Tibial nerve (tissue), 4 donors: ENCODE measurements at places on chromosomes 2 and 18. TPM values are rescaled to one million over a fixed set of nuclear protein-coding genes. Genes with fewer than 3 reads are reported as not detected.
A peak's percentile ranks its signal among the peaks of the same experiment; 100 is the strongest.

The NAPG gene
- 20.1 TPM for total RNA-seq

The AQP12A gene
- total RNA-seq: not detected

The SDC1 gene
- total RNA-seq: 2.8 TPM

The KCNS3 gene
- 24.3 TPM for total RNA-seq

The CHRNG gene
- not detected for total RNA-seq

GRCh38 chr18:12443551-12443950, 35.8 kb downstream of the PRELID3A start:
- DNase-seq: no peak
- H3K36me3 ChIP-seq: no peaks in the 10 kb centered on the region
- H3K27me3 ChIP-seq: no peaks in the 10 kb centered on the region
- H3K4me1 ChIP-seq: no peaks in the 10 kb centered on the region
- no peak overlapping the region for H3K27ac ChIP-seq

- H3K36me3 ChIP-seq: no peaks in the 10 kb centered on the region
- H3K27me3 ChIP-seq: no peaks in the 10 kb centered on the region
- peaks cover 52% of the 10 kb centered on the region for H3K4me1 ChIP-seq
- peak overlapping the region; percentile 100 for H3K4me3 ChIP-seq
- peak; percentile 74 for DNase-seq
Observed at GRCh38 chr2:127386764-127387654, 766 bp downstream of the MAP3K2 start.

GRCh38 chr2:127570282-127571250, 35.1 kb downstream of the MYO7B start:
- DNase-seq: no peak
- no peaks in the 10 kb centered on the region for H3K36me3 ChIP-seq
- H3K4me1 ChIP-seq: no peaks in the 10 kb centered on the region
- H3K27ac ChIP-seq: no peak overlapping the region
- H3K27me3 ChIP-seq: no peaks in the 10 kb centered on the region
- no peak overlapping the region for H3K4me3 ChIP-seq

GRCh38 chr2:46297546-46298271, 502 bp downstream of the EPAS1 start:
- no peaks in the 10 kb centered on the region for H3K4me1 ChIP-seq
- H3K27ac ChIP-seq: peak overlapping the region; percentile 92
- peak overlapping the region; percentile 81 for H3K4me3 ChIP-seq
- H3K27me3 ChIP-seq: no peaks in the 10 kb centered on the region
- DNase-seq: no peak
- H3K36me3 ChIP-seq: no peaks in the 10 kb centered on the region

DNA sequence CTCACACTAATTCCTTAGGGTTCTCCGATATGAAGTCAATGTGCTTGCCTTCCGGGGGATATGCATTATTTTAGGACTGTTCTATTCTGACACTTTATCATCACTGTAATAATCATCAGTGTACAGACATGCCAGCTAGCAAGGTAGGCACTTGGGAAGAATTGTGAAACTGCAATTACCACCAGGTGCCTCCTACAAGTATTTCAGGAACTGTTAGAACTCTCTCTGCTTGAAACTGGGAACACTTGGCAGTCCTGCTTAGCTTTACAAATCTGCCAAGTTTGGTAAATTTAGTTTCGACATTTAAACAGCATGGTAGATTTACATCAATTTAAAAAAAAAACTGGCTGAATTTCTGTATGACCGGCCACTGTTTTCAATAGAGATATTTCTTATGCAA, 128.7 kb downstream of the SATB2 start:
- no peaks in the 10 kb centered on the region for H3K36me3 ChIP-seq
- DNase-seq: no peak
- no peaks in the 10 kb centered on the region for H3K4me1 ChIP-seq
- H3K27ac ChIP-seq: no peak overlapping the region
- H3K27me3 ChIP-seq: no peaks in the 10 kb centered on the region

DNA sequence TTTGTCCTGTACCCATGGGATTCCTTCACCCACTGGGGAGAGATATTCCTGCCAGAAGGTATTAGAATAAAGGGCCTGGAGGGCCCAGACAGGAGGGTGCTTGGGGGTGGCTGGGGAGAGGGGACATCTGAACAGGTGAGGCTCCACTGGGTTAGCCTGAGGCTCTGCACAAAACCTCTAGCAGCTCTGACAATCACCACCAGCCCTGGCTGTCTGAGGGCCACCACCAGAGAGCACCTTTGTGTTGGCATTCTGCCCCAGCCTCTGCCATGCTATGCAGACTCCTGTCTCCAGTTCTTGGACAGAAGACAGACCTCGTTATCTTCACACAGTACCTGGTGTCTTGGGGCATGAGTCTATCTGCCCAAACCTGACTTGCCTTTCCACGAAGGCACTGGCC, 25.3 kb downstream of the SLC16A14 start:
- H3K27me3 ChIP-seq: no peaks in the 10 kb centered on the region
- no peak for DNase-seq
- no peaks in the 10 kb centered on the region for H3K4me1 ChIP-seq
- H3K27ac ChIP-seq: no peak overlapping the region

DNA sequence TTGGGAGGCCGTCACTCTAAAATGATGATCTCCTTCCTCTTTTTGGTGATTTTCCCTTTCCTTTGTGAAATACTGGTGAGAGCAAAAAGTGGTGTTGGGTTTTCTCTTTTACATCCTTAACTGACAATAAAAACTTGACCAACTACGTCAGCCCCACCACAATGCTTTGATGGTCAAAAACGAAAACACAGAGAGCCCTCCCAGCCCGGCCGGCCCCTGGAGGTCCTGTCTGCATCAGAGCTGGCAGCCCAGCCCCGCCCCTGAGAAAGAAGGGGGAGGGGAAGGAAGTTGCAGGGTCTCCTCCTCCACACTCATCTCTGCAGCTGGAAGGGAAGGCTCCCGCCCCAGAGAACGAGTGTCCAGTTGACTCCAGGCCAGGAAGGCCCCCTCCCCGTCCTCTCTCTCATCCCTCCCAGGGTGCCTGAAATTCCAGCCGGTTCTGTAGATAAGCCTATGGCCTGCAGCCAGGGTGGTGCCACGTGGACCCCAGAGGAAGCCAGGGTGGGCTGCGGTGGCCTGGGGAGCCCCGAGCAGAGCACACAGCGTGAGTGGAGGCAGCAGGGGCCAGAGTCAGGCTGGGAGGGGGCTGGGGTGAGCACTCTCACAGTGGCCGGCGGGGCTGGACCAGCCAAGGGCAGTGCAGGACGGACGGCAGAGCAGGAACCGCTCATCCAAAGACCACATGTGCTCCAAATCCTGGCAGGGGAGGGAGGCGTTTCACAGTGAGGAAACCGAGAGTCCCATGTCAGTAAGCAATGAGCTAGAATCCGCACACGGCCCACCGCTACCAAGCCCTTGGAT, 19.8 kb downstream of the BIN1 start:
- H3K36me3 ChIP-seq: no peaks in the 10 kb centered on the region
- H3K4me1 ChIP-seq: no peaks in the 10 kb centered on the region
- peak overlapping the region; percentile 84 for H3K27ac ChIP-seq
- H3K27me3 ChIP-seq: no peaks in the 10 kb centered on the region
- DNase-seq: peak; percentile 77
- H3K4me3 ChIP-seq: peak overlapping the region; percentile 42

DNA sequence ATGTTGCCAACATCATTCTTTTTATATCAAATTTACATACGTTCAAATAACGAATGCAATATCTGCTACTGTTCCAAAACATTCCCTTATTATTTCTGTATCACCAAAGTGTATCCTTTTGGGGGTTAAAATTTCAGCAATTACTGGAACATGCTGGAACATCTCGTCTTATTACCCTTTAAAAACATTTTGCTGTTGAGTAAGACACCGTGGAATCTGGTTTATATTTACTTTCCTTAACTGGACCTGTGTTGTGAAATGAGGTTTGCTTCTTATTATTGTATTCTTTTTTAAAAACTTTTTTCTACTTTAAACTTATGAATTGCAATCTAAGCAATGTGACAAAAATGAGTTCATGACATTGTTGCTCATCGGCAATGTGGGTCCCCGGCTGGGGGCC, 87.4 kb upstream of the PTPRM start:
- H3K27me3 ChIP-seq: no peaks in the 10 kb centered on the region
- no peak overlapping the region for H3K4me3 ChIP-seq
- H3K36me3 ChIP-seq: no peaks in the 10 kb centered on the region

- H3K4me1 ChIP-seq: no peaks in the 10 kb centered on the region
- H3K4me3 ChIP-seq: no peak overlapping the region
- no peaks in the 10 kb centered on the region for H3K36me3 ChIP-seq
- no peak for DNase-seq
- H3K27me3 ChIP-seq: no peaks in the 10 kb centered on the region
Observed at GRCh38 chr2:163692611-163693482, 43.0 kb downstream of the FIGN start.

GRCh38 chr2:100905132-100905805, 85.3 kb downstream of the NPAS2 start:
- H3K4me3 ChIP-seq: no peak overlapping the region
- DNase-seq: no peak
- H3K27ac ChIP-seq: no peak overlapping the region
- no peaks in the 10 kb centered on the region for H3K36me3 ChIP-seq

GRCh38 chr2:176126929-176127773, 2.4 kb upstream of the HOXD8 start:
- no peaks in the 10 kb centered on the region for H3K36me3 ChIP-seq
- H3K27ac ChIP-seq: no peak overlapping the region

DNA sequence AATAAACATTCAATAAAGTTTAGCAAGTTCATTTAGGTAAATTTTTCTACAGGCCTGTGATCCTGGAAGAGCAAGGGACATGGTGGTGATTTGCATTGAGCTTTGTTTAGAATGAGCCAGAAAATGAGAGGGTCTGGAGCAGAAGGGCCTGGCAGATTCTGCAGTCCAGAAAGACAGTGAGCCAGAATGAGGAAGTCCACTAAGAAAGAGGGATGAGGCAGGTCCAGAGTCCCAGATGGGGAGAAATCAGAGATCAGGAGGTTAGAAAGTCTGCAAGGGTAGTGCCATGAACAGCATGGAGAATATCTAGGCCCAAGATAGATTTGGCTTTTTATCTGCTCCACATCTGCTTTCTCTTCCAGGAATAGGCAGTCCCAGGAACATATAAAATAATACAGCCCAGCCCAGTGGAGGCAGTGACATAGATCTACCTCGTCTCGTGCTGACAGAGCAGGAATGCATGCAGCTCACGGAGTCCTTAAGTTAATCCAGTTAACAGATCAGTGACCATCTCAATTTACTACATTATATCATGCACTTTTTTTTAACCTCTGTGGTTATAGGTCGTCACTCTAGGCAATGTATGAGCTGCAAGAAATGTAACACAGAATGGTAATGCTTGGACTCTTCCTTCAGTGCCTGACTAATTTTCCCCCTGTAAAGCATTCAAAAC, 429.0 kb downstream of the SUCLG1 start:
- H3K27me3 ChIP-seq: no peaks in the 10 kb centered on the region
- H3K4me3 ChIP-seq: no peak overlapping the region
- DNase-seq: no peak
- H3K27ac ChIP-seq: no peak overlapping the region
